ENCODE measurements at places on chromosomes 13 and 19.

DNA sequence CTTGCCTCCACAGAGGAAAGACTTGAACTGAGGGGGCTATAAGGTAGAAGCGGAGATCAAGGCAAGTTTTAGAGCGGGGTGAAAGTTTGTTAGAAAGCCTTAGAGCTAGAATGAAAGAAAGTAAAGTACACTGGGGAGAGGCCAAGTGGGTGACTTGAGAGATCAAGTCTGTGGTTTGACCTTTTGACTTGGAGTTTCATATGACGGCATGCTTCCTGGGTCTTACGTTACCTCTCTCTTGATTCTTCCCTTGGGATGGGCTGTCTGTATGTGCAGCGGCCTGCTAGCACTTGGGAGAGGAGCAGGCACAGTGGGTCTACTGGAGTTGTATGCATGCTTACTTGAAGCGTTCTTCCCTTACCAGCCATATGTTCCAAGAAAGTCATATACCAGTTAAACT, 1768.5 kb downstream of the PCDH9 start:
- DNase-seq = no peak

- DNase-seq = no peak
Measured at GRCh38 chr13:87130423-87130822, 540.7 kb upstream of the SLITRK5 start.

DNA sequence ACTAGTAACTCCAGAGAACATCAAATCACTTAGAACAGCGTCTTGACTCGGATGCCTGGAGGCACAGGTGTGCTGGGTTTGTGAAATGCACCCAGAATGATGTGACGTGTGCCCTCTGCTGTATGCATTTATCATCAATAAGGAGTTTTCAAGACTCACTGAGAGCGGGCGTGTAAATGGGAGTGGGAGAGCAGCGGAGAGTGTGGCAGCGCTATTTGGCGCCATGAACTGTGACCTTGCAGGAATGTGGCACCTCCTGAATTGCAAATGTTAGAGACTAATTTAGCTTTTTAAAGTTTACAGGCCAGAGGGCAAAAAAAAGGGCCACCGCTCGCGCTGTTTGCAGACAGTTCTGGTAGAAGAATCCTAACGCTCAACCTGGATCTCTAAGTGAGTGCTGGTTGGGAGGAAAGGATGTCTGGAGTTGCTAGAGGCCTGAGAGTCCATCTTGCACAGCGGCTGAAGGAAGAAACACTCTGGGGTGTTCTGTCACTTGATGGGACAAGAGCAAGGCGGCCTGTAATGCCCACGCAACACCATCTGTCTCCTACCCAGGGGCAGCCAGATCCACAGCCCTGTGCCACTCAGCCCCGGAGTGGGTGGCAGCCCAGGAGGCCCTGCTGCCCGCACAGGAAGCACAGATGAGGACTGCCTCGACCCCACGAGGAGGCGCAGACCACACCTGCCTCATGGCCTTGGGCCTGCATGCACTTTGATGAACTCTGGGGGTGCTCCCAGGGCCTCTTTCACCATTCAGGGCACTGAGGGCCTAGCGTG, 19.7 kb downstream of the RANBP3 start:
- DNase-seq = no peak

- DNase-seq = no peak
Measured at GRCh38 chr13:40578055-40578454, 88.4 kb downstream of the FOXO1 start.

DNA sequence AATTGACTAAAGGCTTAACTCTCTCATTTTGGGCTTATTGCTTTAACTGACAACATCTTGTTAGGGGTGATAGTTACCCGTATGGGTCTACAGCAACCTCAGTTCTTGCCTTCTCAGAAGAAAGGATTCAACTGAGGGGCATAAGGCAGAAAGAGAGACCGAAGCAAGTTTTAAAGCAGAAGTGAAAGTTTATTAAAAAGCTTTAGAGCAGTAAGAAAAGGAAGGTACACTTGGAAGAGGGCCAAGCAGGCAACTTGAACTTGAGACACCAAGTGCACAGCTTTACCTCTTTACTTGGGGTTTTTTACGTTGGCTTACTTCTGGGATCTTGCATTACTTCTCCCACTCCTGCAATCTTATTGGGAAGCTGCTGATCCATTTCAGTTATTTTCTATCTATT, 246.9 kb upstream of the PRR20A start:
- DNase-seq = no peak

DNA sequence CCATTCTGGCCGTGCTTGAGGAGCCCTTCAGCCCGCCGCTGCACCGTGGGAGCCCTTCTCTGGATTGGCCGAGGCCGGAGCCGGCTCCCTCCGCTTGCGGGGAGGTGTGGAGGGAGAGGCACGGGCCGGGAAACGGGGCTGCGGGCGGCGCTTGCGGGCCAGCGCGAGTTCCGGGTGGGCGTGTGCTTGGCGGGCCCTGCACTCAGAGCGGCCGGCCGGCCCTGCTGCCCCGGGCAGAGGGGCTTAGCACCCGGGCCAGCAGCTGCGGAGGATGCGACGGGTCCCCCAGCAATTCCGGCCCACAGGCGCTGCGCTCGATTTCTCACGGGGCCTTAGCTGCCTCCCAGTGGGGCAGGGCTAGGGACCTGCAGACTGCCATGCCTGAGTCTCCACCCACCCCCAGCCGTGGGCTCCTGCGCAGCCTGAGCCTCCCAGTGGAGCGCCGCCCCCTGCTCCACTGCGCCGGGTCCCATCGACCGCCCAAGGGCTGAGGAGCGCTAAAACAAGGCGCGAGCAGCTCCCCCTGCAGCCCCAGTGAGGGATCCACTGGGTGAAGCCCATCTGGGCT, 76.5 kb downstream of the PCDH20 start:
- DNase-seq = no peak

DNA sequence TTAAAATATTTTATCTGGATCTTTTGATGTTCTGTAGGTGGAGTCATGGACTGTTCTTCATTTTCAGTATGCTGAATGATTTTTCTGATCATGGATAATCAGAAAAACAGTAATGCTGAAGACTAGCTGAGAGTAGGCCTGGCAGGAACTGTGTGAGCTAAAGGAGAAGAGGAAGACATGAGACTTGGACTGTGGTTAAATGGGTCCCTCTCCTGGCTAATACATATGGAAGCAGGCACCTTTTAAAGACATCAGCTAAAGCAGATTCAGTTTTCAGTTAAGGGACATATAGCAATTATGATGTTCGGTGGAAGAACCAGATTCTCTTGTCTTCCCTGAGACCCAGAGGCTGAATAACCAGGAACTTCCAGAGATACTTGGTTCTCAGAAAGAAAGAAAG, 169.4 kb downstream of the OLFM4 start:
- DNase-seq = no peak

- no peak for DNase-seq
Measured at GRCh38 chr13:62593804-62594203, 1178.2 kb upstream of the PCDH20 start.

DNA sequence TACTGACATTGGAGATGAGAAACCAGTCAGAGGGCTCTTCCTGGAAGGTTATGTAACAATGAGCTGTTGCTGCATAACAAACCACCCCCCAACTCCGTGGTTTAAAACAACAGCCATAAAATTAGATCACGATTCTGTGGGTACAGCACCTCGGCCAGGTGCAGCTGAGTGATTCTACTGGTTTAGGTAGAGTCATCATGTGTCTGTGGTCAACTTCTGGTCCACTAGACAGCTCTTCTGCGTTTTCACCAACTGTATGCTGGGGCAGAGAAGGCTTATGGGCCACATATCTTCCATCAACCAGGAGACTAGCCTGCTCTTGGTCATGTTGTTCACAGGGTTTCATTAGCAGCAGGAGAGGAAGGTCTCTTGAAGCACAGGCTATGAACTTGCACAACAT, 585.5 kb downstream of the KCTD12 start:
- no peak for DNase-seq

GRCh38 chr13:32638739-32639138, 52.5 kb downstream of the PDS5B start:
- DNase-seq = no peak

DNA sequence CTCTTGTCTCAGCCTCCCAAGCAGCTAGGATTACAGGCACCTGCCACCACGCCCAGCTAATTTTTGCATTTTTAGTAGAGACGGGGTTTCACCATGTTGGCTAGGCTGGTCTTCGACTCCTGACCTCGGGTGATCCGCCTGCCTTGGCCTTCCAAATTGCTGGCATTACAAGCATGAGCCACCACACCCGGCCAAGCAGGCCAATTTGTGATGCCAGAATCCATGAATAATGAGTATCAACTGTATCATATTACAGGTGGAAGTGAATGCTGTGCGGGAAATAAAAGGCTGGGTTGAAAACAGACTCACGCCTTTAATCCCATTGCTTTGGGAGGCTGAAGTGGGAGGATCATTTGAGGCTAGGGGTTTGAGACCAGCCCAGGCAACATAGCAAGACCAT, 3.6 kb upstream of the NFILZ start:
- DNase-seq = no peak

DNA sequence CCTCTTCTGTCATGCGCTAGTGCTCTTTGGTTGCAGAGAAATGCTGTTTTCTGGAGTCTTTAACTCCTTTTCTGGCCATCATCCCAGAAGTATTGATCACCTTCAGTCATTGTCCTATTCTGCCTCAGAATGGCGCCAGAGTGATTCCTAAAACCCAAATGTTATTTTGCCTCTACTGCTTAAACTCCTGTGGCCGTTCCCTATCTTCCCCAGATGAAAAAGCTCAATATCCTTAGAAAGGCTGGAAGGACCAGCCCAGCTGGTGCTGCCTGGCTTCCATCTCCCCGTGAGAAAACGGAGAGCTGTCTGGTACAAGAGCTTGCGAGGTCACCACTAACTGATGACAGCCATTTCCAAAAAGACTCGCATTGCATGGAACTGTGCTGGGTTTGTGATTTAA, 179.1 kb downstream of the RBM26 start:
- no peak for DNase-seq

DNA sequence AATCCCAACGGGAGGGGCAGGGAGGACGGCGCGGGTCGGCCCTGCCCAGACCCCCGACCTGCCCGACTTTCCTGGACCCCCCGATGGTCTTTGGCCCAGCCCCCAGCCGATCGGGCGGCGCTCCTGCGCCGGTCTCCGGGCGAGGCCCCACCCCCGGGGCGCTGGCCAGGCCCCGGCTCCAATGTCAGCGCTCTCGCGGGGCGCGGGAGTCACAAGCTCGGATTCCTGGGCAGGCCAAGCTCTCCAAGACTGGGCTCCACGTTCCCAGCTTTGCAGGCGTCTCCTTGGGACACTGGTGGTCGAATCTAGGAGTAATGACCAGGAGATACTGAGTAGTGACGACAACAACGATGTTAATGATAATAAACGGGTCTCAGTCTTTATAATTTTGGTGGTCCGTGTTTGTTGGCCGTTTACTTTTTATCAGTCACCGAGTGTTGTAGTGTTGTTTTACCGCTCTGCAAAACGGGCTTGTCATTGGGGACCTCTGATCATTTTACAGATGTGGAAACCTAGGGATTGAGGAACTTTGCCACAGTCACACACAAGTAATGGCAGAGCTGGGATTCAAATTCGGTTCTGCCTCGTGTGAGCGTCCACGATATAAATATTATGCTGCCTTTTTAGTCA, 545 bp downstream of the RAD23A start:
- DNase-seq = peak; percentile 33

- DNase-seq = peak; percentile 73
Measured at GRCh38 chr19:44800461-44800860, 8.4 kb upstream of the BCAM start.

DNA sequence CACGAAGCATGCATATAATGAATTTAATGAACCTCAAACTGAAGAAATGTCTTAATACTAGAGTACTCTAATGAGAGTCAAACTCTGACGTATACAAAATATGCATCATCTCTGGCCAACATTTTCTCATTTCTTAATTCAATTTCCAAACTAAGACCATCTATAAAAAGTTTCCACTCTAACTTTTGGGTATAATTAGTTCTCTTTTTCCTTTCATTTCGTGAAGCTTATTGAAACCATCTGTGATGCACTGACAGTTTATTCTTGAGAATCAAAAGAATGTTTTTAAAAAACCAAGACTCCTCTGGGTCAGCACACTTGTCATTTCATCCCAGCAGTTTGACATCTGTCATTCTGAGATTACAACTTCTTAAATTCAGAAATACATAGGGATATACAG, 90.0 kb downstream of the CAB39L start:
- DNase-seq = no peak

- DNase-seq = no peak
Measured at GRCh38 chr19:44939668-44940067, 2.4 kb upstream of the APOC4 start.

- DNase-seq = no peak
Measured at GRCh38 chr13:32545083-32545482, 6.5 kb upstream of the N4BP2L2 start.

DNA sequence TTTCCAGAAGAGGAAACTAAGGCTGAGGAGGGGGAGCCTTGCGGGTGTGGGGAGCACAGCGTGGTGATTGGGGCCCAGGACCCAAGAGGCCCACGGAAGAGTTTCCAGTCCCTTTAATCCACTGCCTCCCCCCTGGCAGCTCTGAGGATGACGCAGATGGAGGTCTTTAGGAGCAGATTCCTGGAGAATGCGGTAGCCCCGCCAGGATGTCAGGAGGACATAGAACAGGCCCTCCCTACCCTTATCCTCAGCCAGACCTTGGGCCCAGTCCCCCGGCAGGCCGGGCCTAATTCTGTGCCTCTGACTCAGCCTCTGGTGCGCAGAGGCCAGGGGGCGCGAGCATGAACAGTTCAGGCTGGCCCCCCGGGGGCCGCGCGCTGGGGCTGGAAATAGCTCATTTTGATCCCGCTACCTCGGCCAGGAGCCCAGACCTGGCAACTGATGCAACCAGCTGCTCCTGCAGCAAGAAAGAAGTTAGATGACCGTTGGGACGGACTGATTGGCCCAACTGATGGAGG, 461 bp upstream of the HSPB6 start:
- no peak for DNase-seq

- DNase-seq = no peak
Measured at GRCh38 chr13:110516500-110516899, 45.0 kb downstream of the RAB20 start.

DNA sequence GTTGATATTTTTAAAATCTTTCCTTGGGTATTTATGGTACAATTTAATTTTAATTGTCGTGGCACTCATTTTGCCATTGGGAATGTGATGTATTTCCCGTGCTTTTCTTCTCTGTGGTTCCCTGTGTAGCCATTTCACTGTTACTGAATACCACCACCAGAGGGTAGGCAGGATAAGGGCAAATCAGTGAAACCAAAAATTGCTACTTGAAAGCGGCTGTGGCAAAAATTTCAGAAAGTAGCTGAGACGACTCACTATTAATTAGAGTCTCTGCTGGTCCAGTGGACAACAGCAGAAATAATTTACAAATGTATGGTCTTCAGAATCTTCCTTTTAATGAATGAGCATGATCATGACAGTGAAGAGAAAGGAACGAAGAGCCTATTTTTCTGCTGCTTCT, 34.4 kb upstream of the MIR17HG start:
- no peak for DNase-seq

GRCh38 chr19:14761607-14762006, 16.8 kb downstream of the ADGRE2 start:
- DNase-seq = no peak
